Stimulated activated CD4-positive, alpha-beta T cell treated with anti-CD3 and anti-CD28 coated beads, Interleukin-1b, Interleukin-23, amount 100 ng/mL, for 1 hour (primary cell): ENCODE measurements at places on chromosomes 7 and 10.

GRCh38 chr7:156942708-156943090 lies 6.8 kb upstream of the NOM1 start:
- no peak for DNase-seq

DNA sequence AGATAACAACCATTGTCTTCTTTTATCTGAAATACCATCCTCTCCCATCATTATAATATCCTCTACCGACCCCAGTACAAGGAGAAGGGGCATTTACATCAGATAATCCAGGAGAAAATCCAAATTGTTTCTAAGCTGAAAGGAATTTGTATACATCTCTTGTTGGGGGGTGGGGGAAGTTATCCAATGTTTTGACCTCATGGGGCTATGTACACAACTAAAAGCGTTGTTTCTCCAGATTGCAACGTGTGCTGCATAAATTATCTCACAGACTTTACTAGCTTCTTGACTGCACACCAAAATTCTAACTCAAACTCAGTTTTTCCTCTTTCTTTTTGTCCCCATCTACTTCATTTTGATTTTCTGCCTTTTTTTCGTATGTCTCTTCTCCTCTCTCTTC lies 156.7 kb downstream of the TWIST1 start:
- no peak for DNase-seq

- no peak for DNase-seq
Measured at GRCh38 chr10:44395396-44395795, 10.5 kb upstream of the CXCL12 start.

GRCh38 chr10:28332726-28333125 lies 29.9 kb upstream of the MPP7 start:
- no peak for DNase-seq

GRCh38 chr7:68249611-68250010 lies 1253.0 kb downstream of the TYW1 start:
- DNase-seq: no peak
